ENCODE measurements at places on chromosomes 4 and X. TPM values are rescaled to one million over a fixed set of nuclear protein-coding genes. Genes with fewer than 3 reads are reported as not detected.
A peak's percentile ranks its signal among the peaks of the same experiment; 100 is the strongest.

DNA sequence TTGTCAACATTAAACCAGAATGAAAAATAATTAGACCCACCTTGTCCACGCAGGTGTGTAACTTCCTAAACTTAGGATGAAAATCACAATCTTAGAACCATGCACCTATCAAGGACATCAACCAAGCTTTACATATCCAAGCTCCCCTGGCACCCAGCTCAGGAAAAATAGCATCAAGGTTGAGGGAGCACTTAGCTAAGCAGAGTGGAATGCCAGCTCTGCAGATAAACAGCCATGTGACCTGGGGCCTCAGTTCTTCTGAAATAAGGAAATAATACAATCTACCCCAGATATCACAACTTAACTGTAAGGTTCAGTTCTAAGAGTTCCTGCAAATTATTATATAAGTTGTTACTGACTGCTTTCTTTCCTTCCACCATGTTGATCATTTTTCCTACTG lies 64.7 kb downstream of the DHX15 start:
- ATAC-seq, result no peak

DNA sequence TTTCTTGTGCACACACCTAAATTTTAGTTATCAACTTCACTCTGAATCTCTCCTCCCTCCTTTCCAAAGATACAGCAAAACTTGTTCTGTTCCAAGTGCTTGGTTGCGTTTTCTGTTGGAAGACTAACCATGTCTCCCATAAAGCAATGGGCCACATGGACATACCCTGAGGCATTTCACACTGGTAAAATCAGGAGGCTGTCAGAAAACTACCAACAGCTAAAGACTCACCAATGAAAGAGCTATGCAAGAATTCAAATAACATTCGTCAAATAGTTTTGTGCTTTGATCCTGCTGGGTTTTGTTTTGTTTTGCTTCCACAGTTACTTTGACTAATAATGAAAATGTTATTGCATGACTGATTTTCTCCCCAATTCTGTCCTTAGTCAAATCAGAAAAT lies 46.0 kb downstream of the PHEX start:
- no peak for ATAC-seq

GRCh38 chr4:613126-613525 lies 12.2 kb upstream of the PDE6B start:
- no peak for ATAC-seq

DNA sequence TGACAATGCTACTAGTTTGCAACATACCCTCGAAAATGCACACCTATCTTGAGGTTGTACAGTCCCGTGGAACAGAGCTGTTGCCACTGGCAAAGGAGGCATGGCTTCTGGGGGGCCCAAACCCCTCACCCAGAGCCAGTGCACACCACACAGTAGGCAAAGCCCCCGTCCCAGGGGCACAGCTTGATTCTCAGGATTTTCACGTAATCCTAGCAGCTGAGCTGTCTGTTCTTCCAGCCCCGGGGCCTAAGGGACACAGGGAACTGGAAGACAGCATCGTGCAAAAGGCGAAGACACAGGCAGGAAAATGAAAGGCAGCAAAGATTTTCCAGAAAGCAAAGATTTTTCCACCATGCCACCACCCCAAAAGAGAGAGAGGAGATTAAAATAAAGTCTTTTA lies 77.2 kb downstream of the JAKMIP1 start:
- no peak for ATAC-seq

GRCh38 chr4:48578132-48578968 lies 88.3 kb downstream of the ZAR1 start:
- peak; percentile 79 for ATAC-seq

DNA sequence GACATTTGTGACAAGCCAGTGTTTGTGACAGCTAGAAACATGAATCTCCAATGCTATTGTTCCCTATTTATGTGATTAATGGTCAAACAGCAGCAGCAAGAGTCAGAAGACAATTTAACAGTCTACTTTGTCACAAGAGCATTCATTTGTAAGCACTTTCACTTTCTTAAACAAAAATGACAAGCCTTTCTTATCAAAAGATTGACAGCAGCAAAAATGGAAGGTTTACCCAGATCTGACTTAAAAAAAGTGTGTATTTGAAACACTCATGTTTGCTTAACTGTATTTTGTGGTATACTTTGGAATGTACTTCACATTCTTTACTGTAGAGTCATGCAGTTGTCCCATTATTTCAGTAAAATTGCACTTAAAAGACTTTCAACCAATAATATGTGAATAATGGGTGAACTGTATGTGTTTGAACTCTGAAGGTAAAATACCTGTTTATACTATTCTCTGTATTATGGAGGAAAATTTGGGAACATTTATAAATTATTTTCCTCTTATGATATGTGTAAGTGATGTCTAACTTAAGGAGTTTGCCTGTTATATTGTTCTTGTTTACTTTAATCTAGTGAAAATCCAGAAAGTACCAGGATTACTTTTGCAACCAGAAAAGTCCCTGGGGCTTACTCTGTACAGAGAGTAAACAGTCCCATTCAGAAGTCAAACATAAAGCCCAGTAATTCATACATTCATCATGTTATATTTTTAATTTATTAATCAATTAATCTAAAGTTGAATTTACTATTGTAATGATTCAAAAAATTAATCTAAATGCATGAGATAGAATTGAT lies 314.9 kb upstream of the TRAM1L1 start:
- no peak for ATAC-seq

- ATAC-seq, result no peak
These were observed 44.5 kb downstream of the SHROOM4 start for GRCh38 chrX:50769389-50770063.

The FAM156B gene
- 29.5 TPM for total RNA-seq

The PRRG3 gene
- 0.19 TPM for total RNA-seq

The SLC25A6 gene
- 277 TPM for total RNA-seq

All from motor neuron (in vitro differentiated cells).